Aorta (tissue), 5 donors: ENCODE measurements at places on chromosomes 12 and 14. TPM values are rescaled to one million over a fixed set of nuclear protein-coding genes. Genes with fewer than 3 reads are reported as not detected.

Gene USP44
- 1.7 TPM for polyA plus RNA-seq

Gene OTOGL
- not detected for polyA plus RNA-seq

Gene BATF
- 8.0 TPM for polyA plus RNA-seq

Gene CD163L1
- 4.5 TPM for polyA plus RNA-seq

Gene NXPH4
- 0.38 TPM for polyA plus RNA-seq

Gene PAX9
- 0.28 TPM for polyA plus RNA-seq

Gene KRT78
- 2.0 TPM for polyA plus RNA-seq

Gene ISM2
- not detected for polyA plus RNA-seq

Gene EML5
- 0.18 TPM for polyA plus RNA-seq

Gene TTC6
- not detected for polyA plus RNA-seq

Gene HEBP1
- 181 TPM for polyA plus RNA-seq

Gene TAMALIN
- 7.1 TPM for polyA plus RNA-seq

Gene FBLN5
- polyA plus RNA-seq, result 375 TPM

Gene TAS2R13
- not detected for polyA plus RNA-seq

Gene HOXC12
- polyA plus RNA-seq, result not detected

Gene OR4E1
- polyA plus RNA-seq, result not detected

Gene RHOJ
- 10.8 TPM for polyA plus RNA-seq

Gene ANO6
- polyA plus RNA-seq, result 41.0 TPM

Gene CEBPE
- 0.13 TPM for polyA plus RNA-seq

Gene OR6C1
- not detected for polyA plus RNA-seq

Gene TSPAN11
- polyA plus RNA-seq, result 0.03 TPM

Gene KLRG1
- polyA plus RNA-seq, result 2.9 TPM

Gene NKX2-1
- polyA plus RNA-seq, result not detected

Gene CIROP
- not detected for polyA plus RNA-seq

Gene APPL2
- polyA plus RNA-seq, result 48.8 TPM

Gene LMNTD1
- polyA plus RNA-seq, result not detected

Gene ACOT2
- polyA plus RNA-seq, result 19.4 TPM

Gene TSPAN8
- polyA plus RNA-seq, result 187 TPM

Gene MGST1
- polyA plus RNA-seq, result 3.2 TPM

Gene KLHL33
- 0.25 TPM for polyA plus RNA-seq

Gene CKAP4
- polyA plus RNA-seq, result 17.2 TPM

Gene AJUBA
- 3.8 TPM for polyA plus RNA-seq

Gene CCDC59
- 46.1 TPM for polyA plus RNA-seq
